Tibial nerve (tissue), 4 donors: ENCODE measurements at places on chromosomes 2 and 18. TPM values are rescaled to one million over a fixed set of nuclear protein-coding genes. Genes with fewer than 3 reads are reported as not detected.

DNA sequence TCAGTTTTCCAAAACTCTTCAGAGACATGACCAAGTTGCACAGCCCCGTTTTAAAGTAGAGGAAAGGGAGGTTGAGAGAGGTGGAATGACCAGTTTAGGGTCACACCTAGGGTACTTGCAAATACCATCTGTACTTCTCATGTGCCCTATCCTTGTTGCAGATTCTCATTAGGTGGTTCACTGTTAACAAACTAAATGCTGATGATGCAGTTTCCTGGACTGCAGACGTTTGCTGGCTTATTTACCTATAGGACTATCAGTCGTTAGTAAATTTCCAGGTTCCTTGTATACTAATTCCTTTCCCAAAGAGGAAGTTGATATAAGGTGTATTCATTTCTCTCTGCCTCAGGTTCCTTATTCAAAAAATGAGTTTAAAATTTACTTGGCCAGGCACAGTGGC is 1.4 kb downstream of the FARP2 start:
- DNase-seq = no peak

- DNase-seq = no peak
These were observed 236.4 kb downstream of the ALPK2 start for GRCh38 chr18:58392324-58393000.

GRCh38 chr18:10860928-10861327 is 288.4 kb downstream of the PIEZO2 start:
- no peak for DNase-seq

DNA sequence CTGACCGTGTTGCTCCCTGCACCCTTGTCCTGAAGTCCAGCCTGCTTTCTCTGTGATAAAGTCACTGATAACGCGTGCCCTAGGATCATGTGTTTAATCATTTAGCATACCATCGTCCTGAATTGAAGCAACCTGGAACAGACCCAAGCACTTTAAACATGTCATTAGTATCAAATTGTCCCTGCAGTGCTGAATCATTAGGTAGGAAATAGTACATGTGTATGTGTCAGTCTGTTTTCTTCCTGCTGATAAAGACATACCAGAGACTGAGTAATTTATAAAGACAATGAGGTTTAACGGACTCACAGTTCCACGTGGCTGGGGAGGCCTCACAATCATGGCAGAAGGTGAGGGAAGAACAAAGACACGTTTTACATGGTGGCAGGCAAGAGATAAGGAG is 2.8 kb downstream of the ASB18 start:
- no peak for DNase-seq

Gene CDH2
- 7.5 TPM for total RNA-seq

Gene PHLPP1
- 15.5 TPM for total RNA-seq
